ENCODE measurements at places on chromosomes 1 and 21.

DNA sequence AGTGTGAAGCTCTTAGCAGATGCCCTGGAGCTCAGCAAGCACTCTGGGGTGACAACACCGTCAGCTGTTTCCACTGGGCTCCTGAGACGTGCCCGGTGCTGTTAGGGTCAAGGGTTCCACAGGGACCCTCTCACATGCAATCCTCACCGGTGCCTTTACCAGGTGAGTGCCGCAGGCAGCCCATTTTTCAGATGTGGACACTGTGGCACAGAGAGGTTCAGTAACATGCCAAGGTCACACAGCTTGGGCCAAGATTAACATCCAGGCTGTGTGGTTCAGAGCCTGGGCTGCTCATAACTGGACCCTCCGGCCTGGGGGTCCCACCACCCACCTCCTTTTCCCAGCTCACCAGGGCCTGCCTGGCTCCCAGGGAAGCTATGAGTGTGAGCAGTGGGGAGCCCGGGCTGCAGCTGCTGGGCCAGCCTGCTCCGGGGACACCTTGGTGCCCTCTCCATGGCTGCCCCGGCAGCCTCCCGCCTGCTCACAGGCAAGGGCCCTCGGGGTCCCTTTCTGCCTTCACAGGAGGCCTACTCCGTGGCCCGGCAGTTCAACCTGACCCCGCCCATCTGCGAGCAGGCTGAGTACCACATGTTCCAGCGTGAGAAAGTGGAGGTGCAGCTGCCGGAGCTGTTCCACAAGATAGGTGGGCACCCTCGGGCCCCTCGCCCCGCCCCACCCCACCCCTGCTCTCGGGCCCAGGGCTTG is 49.3 kb downstream of the KCNAB2 start:
- DNase-seq, result no peak

- DNase-seq, result peak; percentile 32
These were observed 2.8 kb downstream of the ANKRD34A start for GRCh38 chr1:145961425-145962156.

DNA sequence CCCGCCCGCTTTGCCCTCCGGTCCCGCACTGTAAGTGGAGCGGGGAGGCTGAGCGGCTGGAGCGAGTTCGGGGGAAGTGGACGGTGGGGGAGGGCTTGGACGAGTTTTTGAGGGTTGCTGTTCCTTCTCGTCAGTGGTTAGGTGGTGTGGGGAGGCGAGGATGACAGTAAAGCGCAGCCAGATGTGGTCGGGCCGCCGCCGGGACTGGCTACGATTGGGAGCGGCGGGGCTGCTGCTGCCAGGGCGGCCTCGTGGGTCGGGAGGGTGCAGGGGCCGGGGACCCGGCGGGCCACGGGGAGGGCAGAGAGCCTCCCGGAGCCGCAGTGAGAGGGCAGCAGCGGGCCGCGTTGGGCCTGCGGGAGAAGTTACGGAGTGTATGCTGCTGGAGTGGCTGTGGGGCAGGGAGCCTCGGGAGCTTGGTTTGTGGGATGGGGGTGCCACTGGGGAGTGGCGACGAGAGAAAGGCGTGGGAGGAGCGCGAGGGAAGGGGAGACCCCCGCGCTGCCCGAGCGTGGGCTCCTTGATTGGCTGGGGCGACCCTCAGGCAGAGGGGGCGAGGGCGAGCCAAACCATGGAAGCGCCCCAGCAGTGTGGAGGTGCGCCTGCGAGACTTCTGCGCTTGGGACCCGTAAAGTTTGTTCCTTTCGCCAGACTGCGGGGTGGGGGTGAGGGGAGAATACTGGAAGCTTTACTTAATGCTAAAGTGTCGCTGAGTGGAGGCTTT is 2.1 kb downstream of the ADGRL2 start:
- no peak for DNase-seq

- no peak for DNase-seq
These were observed 13.6 kb downstream of the PACC1 start for GRCh38 chr1:212401042-212401441.

GRCh38 chr1:213082420-213083111 is 31.5 kb downstream of the RPS6KC1 start:
- no peak for DNase-seq

DNA sequence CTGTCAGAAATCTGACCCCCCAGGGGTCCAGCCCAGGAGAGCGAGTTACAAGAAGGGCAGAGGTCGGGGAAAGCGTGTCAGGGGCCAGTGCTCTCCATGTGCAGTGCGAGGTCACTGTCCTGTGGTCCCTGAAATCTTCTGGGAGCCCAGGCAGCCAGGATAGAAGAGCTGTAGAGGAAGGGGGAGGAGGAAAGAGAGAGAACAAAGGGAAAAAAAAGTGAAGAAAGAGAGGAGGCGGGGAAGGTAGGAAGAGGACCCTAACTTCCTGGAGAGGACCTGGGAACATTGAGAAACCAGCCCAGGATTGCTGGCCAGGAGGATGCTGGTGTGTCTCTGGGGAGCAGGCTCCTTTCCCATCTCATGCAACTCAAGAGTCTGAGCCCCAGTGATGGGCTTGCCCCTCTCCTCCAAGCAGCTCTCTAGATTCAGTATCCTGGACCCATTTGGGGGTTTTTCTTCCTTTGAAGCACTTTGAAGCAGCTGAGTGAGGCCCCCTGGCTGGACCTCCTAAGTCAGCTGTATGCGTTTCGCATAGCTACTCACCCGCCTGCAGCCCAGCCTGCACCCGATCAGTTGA is 6.8 kb upstream of the INAVA start:
- no peak for DNase-seq

DNA sequence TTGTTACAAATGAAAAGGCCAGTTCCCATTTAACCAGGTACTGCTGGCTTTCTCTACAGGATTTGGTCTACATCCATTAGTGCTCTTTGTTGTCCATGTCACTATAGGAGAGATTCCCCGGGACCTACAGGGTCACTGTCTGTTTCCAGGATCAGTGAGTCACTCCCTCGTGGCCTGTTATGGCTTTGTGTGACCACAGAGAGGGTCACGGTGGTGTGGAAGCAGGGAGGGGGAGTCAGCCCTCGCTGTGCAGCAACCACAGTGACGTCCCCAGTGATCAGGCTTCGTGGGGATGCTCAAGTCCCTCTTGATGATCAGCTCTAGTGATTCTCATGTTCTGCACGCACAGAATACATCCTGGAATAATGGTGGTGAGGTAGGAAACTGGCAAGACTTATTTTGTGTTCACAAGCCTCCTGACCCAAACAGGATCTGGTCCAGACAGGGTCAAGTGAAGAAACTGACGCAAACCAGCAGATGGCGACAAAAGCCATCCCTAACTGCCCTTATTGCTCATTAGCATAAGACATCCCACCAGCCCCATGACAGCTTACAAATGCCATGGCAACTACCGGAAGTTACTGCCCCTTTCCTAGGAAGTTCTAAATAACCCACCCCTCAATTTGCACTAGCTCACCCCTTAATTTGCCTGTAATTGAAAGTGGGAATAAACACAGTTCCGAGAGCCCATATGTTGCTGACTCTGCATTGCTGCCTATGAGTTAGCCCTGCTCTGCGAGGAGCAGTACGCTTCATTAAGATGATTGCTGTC is 98.5 kb downstream of the DISC1 start:
- peak; percentile 69 for DNase-seq

GRCh38 chr1:214700437-214700836 is 97.4 kb downstream of the CENPF start:
- no peak for DNase-seq

DNA sequence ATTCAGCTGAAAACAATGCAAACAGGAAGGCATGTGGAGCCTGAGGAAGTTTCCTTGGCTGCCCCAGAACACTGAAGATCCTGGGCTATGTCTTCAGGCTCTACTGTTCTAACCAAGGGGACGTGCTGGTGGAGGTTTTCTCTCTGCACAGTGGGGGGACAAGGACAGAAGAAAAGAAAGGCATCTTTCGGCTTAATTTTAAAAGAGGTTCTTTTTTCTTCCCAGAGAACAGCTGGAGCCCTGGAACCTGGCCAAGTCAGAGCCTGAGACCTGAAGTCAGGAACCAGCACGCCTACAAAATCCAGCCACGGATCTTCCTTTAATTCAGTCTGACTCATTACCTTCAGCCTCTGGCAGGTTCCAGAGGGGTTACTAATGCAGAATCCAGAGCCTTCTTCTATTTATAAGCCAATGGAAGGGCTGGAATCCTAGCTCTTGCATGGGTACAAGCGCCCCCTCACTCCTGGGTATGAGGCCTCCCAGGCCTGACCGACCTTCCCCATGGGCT is 19.8 kb downstream of the CTNNBIP1 start:
- no peak for DNase-seq

- DNase-seq, result no peak
These were observed 18.4 kb upstream of the DESI2 start for GRCh38 chr1:244634546-244634945.

DNA sequence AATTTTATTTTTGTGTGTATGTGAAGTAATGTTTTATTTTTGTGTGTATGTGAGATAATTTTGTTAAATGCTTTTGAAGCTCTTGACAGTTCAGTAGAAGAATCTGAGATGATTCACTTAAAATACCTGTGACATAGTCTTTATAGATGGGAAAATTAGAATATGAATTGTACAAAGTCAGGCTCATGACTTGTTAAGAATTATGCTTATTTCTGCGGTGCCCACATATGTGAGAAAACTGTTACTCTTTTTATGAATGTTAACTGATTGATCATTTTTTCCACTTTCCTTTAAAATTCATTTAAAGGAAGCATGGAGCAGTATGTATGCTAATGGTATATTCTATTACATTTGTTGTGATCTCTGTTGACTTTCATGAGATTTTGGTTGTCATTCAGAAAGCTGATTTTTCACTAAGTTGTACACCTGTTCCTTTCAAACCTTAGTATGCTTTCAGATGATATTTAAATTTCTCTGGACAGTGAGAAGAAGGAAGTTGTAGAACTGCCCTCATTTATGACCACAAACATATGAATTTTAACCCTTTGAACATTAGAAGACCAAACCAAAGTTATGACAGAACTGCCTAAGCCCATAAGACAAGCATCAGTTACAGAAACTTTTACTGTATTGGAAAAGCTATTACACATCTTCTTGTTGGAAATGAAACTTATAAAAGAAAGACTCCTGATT is 110.1 kb downstream of the POU2F1 start:
- DNase-seq, result no peak

GRCh38 chr1:172778456-172779455 is 119.9 kb downstream of the FASLG start:
- peak; percentile 17 for DNase-seq

DNA sequence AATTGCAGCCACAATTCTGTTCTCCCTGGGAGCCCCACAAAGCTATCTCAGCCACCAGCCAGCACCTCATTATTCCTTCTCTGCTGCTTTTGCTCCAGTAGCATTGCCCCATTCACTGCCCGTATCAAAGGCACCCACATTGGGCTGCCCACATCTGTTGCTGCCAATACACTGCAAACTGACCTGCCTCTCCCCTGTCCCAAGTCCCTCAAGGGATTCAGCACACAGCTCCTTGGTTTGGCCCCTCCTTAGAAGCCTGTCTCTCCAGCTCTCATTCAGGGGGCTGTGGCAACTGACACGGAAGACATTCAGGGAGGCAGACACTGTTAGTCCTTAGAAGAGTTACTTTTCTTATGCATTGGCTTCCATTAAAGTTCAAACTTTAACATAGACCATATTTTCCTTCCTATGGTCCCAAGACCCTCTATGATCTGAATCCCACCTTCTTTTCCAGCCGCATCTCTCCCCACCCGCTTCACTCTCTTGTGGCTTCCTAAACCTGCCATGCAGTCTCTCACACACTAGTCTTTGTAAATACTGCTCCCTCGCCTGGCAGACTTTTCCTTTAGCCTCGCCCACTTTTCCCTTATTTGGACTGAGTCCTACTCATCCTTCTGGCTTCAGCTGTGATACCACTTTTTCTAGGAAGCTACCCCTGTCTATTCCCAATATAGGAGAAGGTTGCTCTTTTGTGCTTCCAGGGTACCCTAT is 19.3 kb upstream of the KLHDC8A start:
- DNase-seq, result no peak

DNA sequence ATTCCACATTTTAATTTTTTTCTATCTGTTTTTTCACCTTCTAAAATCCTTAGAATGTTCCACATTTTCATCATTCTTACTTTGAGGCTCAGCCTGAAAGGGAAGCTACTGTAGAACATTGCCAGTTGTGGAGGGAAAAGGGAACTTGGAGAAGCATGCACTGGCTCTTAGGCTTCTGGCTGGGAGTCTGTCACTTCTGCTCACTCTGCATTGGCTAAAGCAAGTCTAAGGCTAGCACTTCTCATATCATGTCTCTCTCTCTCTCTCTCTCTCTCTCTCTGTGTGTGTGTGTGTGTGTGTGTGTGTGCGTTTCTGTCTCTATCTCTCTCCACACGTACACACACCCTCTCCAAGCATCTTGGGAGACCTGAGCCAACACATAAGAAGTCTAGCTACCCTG is 49.6 kb upstream of the ADAR start:
- DNase-seq, result no peak

GRCh38 chr1:116311756-116312680 is 61.0 kb upstream of the ATP1A1 start:
- DNase-seq, result no peak

DNA sequence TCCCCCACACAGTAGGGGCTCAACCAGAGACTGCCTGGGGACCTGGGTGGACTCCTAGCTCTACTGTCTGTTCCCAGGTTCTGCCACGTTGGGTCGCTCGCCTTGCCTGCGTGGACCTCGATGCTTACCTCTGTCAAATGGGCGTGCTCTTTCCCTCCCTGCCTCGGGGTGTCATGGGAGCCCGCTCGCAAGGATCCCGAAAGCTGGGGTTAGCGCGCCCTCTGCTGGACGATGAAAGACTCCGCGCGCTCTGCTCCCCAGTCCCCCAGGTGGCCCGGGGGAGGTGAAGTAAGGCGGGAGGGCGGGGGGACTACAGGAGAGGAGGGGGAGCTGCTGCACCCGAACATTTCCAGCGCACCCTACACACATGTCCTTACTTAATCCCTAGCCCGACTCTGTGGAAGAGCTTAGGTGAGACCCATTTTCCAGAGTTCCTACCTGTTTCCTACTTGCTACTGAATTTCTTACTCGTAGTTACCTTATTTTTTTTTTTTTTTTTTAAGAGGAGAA is 2.3 kb upstream of the BSND start:
- peak; percentile 87 for DNase-seq

DNA sequence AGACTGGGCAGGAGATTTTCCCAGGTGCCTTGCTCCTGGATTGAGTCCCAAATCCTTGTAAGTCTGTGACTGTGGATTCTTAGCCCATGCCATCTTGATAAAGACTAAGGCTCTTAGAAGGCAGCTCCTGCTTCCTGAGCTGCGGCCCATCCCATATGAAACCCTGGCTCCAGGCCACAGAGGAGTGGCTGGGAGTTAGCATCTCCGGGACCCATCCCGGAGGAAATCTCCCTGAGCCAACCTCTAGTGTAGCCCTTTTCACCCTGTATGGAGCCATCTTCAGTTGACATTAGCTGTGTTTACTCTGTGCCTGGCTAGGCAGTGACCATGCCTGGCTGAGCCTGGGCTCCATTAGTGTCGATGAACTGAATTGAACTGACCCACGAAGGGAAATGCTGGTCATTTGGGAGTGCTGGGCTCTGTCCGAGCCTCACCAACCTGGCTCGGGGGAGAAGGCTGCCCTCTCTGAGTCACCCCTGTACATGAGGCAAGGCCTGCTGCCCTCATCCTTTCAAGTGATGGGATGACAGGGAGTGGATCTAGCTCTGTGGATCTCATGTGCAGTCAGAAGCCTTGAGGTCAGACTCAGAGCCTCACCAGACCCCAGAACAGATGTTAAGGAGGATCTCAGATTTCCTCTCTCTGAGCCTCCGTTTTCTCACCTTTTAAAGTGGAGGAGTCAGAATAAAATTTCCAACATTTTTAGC is 37.5 kb downstream of the LGR6 start:
- no peak for DNase-seq

- peak; percentile 93 for DNase-seq
These were observed 101.8 kb downstream of the NFIA start for GRCh38 chr1:61184040-61184713.

GRCh38 chr1:59671066-59671952 is 143.4 kb upstream of the HOOK1 start:
- DNase-seq, result no peak

- DNase-seq, result no peak
These were observed 10.5 kb downstream of the PTP4A2 start for GRCh38 chr1:31927661-31927980.

All from hematopoietic multipotent progenitor cell treated with erythropoietin and hydrocortisone succinate and interleukin-3 and kit ligand, for 8 days (in vitro differentiated cells).